ENCODE measurements at places on chromosomes 4 and X.

DNA sequence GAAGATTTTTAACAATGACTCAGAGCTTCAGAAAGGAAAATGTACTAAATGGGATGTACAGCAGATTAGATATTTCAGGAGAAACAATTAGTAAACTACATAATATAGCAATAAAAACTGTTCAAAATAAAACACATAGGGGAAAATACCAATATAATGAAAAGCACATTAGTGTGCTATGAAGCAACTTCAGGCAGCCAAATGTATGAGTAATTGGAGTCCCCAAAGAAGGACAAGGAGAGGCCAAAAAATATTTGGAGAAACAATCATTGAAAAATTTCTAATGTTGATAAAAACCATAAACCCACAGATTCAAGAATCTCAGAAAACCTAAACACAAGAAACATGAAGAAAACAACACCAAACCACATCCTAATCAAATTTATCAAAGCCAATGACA lies 129.3 kb upstream of the CHRDL1 start:
- no peak for DNase-seq

GRCh38 chr4:180937083-180937482 lies 1306.1 kb upstream of the TENM3 start:
- DNase-seq = no peak

DNA sequence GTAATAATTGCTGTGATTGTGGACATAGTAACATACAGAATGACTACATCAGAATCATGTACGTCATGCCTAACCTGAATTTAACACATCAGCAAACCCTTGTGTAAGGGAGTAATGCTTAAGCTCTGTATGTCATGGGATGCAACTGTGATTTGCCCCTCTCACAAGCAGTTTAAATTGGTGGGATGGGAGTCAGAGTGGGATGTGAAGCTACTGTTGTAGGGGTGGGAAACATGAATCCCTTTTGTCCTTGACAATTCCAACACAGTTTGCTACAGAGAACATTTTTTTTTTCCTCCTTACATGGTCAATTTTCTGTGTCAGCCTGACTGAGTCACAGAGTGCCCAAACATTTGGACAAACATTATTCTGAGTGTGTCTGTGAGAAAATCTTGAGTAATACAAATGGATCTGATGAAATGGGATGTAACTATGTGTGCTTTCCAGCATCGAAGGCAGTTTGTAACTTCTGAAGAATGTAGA lies 392.8 kb downstream of the GPM6A start:
- no peak for DNase-seq

- no peak for DNase-seq
Measured at GRCh38 chr4:13208558-13209193, 275.5 kb downstream of the RAB28 start.

DNA sequence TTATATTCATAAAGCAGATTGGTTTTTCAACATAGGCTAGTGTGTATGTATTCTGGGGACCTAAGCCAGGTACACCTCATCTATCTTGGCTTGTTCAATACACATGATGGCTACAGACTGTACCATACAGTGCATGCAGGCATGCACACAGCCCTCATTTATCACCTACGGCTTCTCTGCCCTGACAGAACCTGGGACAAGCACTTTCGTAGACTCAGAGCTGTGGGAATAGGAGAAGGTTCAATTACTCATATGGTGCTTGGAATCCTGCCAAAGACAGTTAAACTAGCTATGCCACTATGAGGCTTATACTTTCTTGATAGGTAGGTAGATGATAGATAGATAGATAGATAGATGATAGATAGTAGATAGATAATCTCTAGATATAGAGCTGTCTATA lies 457.2 kb downstream of the GALNTL6 start:
- DNase-seq = no peak

DNA sequence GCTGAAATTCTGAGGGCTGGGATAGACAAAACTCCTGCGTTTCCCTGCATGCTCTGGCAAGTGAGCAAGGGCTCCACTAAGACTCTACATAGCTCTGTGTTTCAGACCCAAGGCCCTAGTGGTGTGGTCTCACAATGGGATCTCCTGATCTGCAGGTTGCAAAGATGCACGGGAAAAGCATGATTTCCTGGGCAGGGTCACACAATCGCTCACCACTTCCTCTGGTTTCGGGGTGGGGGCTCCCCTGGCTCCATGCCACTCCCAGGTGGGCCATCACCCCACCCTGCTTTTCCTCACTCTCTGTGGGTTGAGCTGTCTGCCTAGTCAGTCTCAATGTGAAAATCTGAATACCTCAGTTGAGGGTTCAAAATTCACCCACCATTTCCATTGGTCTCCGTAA lies 111.5 kb downstream of the KLF8 start:
- DNase-seq = no peak

DNA sequence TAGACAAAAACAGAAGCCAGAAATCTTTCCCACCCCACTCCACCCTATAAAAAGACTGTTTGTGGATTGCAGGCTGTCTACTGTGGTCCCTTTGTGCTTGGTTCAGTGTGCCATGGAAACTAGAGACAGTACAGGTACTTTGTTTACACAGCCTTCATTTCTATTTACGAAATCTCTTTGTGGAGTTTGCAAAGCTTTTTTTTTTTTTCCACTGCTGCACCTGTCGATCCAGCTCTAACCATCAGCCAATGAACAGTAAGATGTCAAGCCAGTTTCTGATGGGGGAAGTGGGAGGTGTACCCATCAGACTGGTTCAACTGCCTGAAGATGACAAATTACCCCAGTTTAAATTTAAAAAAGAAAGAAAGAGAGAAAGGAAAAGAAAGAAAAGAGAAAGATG lies 20.2 kb upstream of the LRBA start:
- no peak for DNase-seq

GRCh38 chr4:98421111-98421510 lies 159.9 kb downstream of the RAP1GDS1 start:
- no peak for DNase-seq

DNA sequence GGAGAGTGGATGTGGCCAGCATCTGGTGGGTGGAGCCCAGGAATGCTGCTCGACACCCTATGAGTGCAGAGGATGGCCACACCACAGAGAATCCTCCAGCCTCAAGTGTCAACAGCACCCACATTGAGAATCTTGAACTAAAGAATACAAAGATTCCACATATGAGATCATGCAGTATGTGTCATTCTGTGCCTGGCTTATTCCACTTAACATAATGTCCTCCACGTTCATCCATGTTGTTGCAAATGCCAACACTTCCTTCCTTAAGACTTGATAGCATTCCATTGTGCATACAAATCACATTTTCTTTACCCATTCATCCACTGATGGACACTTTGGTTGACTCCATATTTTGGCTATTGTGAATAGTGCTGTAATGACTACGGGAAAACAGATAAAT lies 145.8 kb downstream of the PRKX start:
- no peak for DNase-seq

DNA sequence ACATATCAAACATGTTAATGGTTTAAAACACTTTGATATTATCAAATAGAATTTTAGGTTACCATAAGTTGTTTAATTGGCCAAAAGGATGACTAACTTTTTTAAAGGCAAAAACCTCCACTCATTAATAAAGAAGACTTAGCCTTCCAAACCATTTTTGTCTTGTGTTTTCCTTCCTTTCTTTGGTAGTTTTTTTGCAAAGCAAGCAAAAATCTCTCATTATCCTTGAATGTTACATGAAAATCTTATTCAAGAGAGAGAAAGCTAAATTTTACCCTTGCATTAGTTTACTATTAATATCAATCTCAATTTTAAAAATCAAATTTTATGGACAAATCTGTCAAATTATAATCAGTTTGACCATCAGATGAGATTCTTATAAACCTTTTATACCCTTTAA lies 419.5 kb downstream of the SPIN4 start:
- no peak for DNase-seq

DNA sequence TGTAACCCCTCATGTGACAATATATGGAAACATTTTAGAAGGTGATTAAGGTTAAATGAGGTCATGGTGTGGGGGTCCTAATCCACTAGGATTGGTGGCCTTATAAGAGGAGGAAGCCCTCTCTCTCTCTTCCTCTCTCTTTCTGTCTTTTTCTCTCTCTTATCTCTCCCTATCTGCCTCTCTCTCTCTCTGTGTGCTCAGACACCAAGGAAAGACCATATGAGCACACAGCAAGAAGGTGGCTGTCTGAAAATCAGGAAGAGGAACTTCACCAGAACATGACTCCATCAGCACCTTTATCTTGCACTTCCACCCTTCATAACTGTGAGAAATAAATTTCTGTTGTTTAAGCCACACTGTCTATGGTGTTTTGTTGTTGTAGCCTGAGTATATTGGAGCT lies 1472.2 kb downstream of the PCDH7 start:
- DNase-seq = no peak

DNA sequence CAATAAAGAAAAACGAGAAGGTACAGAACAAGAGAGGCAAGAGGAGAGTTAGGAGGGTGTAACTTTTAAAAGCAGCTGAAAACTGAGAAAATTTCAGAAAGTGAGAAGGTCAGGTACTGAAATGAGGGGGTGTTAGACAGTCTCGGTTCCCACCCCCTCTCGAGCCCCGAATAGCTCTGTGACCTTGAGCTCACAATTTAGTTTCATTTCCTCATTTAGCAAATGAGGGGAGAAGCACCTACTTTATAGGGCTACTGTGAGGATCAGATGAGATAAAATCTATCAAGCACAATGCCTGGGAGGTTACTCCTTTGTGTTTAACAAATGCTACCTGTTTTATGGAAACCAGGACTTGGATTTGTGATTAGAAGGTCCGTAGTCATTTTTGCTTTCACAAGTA lies 4.9 kb downstream of the UGT8 start:
- DNase-seq = no peak

DNA sequence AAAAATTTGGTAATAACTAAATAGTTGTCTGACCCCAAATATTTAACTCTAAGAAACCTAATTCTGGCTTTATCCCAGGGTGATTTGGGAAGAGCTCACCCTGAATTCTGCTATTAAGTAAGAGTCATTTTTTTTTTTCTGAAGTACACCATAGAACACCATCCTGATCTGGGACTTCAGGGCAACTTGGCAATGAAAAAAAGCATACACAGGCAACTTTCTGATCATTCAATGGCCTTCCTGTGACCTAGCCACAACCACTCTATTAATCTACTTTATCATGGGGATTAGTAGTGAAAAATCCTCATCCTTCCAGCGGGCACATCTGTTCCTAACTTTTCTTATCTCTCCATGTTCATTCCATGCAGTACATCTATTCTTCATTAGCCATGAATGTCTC lies 333.2 kb upstream of the MAD2L1 start:
- DNase-seq = no peak

DNA sequence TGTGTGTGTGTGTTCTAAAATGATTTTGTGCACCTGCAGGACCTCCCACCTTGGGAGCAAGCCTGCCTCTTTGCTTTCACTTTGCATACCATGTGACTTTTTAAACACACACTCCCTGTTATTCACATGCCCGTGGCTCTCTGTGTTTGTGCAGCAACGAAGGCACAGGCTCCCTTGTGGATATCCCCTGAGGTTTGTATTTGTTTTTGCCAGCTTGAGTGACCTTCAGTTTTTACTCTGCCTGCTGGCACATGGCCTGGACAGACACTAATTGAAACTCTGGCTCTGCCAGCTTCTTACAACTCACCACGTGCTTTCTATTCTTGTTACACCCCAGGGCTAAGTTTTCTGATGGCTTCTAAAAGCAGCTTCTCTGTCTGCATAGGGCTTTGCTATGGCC lies 885.8 kb downstream of the SH3BGRL start:
- DNase-seq = no peak

- DNase-seq = peak; percentile 76
Measured at GRCh38 chr4:23934915-23935314, 45.1 kb upstream of the PPARGC1A start.

GRCh38 chr4:105451346-105451745 lies 22.5 kb downstream of the PPA2 start:
- no peak for DNase-seq

- DNase-seq = no peak
Measured at GRCh38 chrX:5399403-5399802, 829.3 kb downstream of the NLGN4X start.

DNA sequence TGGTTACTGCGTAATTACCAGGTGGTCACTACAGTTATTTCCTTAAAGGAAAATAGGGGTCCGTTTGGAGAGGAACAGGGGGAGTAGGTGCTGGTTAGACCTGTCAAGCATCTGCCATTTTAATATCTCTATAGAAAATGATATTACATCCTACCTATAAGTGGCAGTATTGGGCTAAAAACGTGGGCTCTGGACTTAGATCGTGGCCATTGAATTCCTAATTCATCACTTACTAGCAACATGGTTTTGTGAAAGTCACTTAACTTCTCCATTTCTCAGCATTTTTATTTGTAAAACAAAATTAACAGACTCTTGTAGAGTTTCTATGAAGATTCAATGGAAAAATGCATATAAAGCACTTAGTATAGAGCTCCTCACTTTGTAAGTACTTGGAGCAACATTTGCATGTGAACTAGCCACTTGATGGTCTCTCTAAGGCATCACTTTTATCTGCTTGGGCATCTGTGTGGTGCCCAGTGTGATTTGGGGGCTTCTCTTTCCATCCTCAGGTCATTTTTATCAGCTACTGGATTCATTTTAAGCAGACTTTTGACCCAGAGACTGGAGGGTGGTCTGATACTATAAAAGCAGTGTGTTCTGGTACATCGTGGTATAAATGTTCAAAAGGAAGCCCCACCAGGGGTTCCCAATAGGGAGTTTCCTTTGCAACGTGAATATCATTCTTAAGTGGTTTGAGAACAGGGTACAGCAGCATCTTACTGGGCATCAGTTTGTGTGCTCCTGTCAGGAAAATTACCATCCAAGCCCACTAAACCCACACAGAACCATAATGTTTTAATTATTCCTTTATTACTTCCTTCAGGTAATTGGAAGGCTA lies 42.7 kb upstream of the RASSF6 start:
- no peak for DNase-seq

GRCh38 chr4:24055623-24056022 lies 165.8 kb upstream of the PPARGC1A start:
- no peak for DNase-seq

- DNase-seq = peak; percentile 97
Measured at GRCh38 chr4:1011022-1011665, at the start of gene FGFRL1. FGFRL1 (plus strand) TSS chr4:1011626; CDS start chr4:1012486, 860 bp downstream.

DNA sequence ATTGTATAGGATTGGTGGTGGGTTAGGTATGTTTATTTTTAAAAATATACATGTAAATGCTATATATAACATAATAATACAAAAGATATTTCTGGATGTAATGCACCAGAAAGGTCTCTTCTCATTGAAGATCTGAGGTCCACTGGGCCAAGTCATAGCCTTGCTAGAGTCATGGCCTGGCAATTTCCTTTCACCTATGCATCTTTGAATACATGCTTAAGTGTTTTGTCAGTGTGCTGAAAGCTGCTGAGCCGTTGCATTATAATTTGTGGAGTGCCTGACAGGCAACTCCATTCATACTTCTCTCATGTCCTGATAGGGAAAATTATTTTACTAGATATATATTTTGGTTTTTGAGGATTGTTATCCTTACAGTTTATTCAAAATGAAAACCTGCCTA lies 410.2 kb upstream of the CT83 start:
- DNase-seq = no peak

- DNase-seq = no peak
Measured at GRCh38 chr4:11914406-11914805, 485.7 kb upstream of the HS3ST1 start.

- no peak for DNase-seq
Measured at GRCh38 chrX:108438110-108438623, at the start of gene COL4A6. COL4A6 (minus strand) TSS chrX:108438422; CDS start chrX:108438196, 226 bp downstream.

- DNase-seq = peak; percentile 37
Measured at GRCh38 chrX:1323315-1323714, 13.3 kb upstream of the IL3RA start.

- DNase-seq = no peak
Measured at GRCh38 chrX:45660477-45660876, 459.8 kb upstream of the DIPK2B start.

All from left ventricle myocardium superior (tissue), 1 donor.